Central memory CD4-positive, alpha-beta T cell (primary cell): ENCODE measurements at places on chromosomes 13 and 19.

DNA sequence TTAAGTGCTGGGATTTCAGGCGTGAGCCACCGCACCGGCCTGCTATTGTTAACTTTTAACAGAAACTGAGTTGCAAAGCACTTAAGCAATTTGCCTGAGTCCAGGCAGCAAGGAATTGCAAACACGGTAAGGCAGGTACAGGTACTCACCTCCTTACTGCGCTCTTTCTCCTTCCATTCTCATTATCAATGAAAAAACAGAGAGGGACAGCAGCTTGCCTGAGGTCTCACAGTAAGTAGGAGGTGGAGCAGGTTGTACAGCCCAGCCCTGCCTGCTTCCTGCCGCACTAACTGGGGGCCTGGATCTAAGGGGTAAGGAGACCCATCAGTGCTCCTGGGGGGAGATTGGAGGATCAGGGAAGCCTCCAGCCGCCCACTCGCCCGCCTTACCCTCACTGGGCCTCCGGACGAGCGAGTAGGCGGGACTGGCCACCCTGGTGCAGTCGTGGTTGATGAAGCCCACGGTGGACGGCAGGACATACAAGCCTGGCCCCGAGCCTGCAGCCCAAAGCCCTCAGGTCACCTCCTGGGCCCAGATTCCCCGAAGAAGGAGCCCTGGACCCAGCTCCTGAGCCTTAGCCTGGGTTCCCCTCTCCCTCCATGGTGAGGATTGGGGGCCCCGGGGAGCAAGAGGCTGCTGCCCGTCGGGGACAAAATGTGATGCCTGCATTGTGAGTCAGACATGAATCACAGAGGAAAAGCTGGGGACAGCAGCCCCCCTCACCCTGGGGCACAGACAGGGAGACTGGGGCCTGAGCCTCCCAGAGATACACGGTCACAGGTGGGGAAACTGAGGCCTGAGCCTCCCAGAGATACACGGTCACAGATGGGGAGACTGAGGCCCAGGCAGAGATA lies 11.4 kb upstream of the SHC2 start:
- no peak for DNase-seq

GRCh38 chr13:89695343-89696257 lies 1651.9 kb upstream of the MIR17HG start:
- DNase-seq, result no peak

DNA sequence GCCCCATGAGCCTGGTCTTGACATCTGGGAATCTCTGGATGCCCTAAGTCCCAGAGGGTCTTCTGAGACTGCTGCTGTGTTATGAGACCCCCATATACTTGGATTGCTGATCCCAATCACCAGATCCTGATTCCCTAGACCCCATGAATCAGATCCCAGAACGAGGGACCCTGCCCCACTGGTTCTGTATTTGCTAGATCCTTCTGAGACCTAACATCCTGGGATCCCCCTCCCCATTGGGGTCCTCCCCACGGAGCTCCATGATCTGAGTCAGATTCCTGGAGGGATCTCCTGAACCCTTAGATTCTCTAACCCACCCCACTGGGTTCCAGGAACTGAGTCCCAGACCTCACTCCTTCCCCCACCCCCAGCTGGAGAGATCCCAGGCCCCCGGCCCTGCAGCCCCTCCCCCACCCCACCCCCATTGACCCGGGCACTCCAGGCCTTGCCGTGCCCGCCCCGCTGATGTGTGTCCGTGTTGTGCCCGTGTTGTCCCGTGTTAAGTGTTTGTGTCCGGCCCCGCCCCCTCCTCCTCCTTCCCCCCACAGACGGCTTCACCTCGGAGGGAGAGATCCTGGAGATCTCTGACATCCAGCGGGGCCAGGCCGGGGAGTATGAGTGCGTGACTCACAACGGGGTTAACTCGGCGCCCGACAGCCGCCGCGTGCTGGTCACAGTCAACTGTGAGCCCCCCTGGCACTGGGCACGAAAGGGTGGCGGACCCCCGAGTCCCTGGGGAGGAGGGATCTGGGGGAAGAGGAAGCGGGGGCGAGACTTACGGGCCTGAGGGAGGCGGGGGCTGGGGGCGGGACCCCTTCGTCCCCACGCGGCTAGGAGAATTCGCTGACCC lies 15.0 kb downstream of the IGLON5 start:
- DNase-seq, result no peak

DNA sequence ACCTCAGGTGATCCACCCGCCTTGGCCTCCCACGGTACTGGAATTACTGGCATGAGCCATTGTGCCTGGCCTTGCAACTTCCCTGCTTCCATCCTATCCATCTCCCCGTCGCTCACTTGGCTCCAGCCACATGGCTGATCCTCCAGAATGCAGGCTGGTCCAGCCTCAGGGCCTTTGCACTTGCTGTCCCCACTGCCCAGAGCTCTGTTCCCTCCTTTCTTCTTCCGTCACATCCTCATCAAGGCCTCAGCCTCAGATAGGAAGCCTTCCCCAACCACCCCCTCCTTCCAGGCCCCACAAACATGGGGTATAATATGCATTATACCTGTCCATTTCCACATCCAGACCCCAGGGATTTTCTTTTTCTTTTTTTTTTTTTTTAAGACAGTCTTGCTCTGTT lies 16.2 kb downstream of the MAST3 start:
- DNase-seq, result no peak

- no peak for DNase-seq
Observed at GRCh38 chr13:87138866-87139265, 532.3 kb upstream of the SLITRK5 start.

DNA sequence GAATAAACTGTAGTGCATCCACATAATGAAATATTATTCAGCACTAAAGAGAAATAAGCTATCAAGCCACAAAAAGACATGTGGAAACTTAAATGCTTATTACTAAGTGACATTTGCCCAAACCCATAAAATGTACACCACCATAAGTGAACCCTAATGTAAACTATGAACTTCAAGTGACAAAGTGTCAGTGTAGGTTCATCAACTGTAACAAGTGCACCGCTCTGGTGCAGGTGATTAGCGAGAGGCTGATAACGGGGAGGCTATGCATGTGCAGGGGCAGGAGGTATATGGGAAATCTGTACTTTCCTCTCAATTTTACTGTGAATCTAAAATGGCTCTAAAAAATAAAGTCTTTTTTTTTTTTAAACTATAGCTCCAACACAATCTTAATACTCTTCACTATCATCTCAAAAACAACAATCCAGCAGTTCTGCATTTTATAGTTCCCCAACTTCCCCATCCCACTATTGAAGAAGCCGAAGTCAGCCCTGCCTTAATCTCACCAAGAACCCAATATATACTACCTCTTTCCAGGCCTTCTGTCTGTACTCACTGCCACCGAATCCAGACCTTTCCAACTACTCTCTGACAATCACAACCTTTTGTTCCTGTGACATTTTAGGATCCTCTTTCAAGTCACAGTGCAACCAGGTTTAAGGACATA lies 22.6 kb downstream of the ELF1 start:
- no peak for DNase-seq

GRCh38 chr13:109517517-109517916 lies 268.9 kb downstream of the IRS2 start:
- DNase-seq, result no peak

DNA sequence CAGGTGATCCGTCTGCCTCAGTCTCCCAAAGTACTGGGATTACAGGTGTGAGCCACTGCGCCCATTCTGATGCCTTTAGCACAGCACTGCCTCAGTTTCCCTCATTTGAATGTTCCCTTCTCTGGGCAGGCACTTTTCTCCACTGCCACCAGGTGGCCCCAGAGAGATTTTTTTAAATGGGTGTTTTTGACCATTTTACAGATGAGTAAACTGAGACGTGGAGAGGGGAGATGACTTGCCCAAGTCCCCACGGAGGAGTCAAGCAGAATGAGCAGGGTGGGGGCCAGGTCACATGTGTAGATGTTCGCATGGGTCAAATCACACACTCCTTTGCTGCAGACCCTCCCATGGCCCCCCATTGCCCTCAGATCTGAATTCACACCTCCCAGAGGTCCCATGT lies 3.2 kb upstream of the PDE4C start:
- DNase-seq, result no peak

GRCh38 chr19:30830875-30831274 lies 458.7 kb downstream of the ZNF536 start:
- no peak for DNase-seq

DNA sequence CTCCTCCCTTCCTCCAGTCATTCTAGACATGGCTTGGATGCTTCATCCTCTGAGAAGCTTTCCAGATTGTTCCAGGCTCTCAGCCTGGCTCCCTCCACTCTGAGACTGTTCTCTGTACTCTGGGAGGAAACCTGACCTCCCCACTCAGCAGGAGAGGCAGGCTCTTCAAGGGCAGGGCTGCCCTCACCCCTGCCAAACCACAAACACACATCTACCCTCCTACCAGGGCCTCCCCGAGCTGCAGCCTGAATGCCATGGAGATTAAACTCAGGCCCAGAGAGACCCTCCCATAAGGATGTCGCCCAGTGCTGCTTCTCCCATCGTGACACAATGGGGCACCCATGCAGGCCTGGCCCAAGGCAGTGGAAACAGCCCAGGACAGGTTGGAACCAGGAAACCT lies 16.2 kb downstream of the NUMBL start:
- DNase-seq, result no peak
